ENCODE measurements at places on chromosomes 7 and 10.
A peak's percentile ranks its signal among the peaks of the same experiment; 100 is the strongest.

DNA sequence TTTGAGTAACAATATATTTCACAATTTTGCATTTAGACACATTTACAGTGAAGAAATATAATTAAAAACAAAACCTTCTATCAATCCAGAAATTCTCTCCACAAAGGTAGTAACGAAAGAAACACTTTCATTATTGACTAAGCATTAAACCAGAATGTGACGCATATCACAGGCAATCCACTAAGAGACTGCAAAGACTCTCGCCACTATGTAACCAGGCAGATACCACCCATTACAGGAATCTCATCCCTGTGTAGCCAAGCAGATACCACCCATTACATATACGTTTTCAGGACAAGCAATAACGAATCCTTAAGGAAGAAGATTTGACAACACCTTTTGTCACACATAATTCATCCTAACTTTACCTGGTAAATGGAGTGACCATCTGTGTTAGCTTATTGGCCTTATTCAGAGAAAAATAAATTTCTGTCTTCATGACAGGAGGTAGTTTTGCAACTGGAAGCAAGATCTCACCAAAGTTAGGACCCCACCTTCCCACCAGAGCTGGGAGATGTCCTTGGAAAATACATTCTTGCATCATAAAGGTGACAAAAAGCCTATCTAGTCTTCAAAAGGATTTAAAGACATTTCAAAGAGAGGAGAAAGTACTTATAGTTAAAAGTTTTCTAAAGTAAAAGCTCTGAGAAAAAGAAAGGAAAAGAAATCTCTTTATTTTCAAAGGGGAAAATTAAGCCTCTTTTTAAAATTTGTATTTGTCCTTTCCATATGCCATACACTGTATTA, 30.8 kb downstream of the LRRC17 start:
- DNase-seq: no peak

GRCh38 chr7:98354511-98355249, 46.2 kb downstream of the BAIAP2L1 start:
- DNase-seq: peak; percentile 74

DNA sequence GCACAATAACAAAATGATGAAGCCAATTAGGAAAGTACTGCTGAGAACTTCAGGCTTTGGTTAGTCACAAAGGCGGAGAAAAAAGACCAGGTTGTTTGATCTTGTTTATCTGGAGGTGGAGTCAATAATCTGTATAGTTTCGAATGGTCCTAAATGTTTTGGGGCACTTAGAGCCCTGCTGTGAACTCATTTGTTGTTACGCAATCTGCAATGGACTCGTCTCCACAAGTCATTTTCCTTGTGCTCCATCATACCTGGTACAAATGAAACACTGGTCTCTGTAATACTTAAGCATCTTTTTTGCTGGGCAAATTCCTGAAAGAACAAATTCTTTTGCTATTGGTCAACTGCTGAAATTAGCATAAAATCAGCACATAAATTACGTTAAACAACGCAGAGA, 430.5 kb downstream of the GATA3 start:
- no peak for DNase-seq

- DNase-seq: no peak
These were observed 19.6 kb downstream of the NOC3L start for GRCh38 chr10:94343151-94343550.

GRCh38 chr10:77226853-77227565, 410.6 kb downstream of the KCNMA1 start:
- DNase-seq: no peak

DNA sequence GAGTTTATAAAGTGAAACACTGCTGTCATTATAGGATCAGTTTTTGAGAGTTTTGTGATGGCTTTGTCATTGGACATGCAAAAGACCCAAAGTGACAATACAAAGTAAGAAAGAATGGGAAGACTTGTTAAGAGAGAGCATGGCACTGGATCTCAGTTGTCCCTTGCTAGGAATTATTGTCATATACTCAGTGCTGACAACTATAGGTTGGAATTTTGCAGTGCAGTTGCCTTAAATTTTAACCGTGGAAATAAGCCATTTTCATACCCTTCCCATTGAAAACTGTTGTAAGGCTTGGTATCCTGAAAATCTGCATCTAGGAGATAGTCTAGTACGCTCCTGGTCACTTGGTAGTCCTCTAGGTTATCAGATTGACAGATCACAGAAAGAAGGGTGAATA, 1156.7 kb downstream of the GATA3 start:
- DNase-seq: peak; percentile 15

DNA sequence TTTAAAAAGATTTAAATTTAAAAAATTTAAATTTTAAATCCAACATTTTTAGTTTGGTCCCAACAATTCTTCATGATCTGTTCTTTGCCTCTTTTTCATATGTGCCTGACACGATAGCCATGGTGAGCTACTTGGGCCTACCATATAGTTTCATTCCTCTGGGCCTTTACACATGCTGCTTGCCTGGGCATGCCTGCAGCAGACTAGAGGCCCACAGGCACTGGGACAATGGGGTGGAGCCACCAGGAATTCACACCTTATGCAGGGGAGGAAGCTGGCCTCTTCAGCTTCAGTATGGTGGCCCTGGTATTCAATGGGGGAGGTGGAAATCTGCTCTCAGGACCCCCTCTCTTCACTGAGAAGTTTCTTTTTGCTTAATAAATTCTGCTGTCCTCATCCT, 37.8 kb upstream of the ZNF365 start:
- DNase-seq: no peak

GRCh38 chr7:77771901-77772300, 26.3 kb downstream of the TMEM60 start:
- no peak for DNase-seq

GRCh38 chr10:86600296-86600695, 54.1 kb upstream of the OPN4 start:
- no peak for DNase-seq

DNA sequence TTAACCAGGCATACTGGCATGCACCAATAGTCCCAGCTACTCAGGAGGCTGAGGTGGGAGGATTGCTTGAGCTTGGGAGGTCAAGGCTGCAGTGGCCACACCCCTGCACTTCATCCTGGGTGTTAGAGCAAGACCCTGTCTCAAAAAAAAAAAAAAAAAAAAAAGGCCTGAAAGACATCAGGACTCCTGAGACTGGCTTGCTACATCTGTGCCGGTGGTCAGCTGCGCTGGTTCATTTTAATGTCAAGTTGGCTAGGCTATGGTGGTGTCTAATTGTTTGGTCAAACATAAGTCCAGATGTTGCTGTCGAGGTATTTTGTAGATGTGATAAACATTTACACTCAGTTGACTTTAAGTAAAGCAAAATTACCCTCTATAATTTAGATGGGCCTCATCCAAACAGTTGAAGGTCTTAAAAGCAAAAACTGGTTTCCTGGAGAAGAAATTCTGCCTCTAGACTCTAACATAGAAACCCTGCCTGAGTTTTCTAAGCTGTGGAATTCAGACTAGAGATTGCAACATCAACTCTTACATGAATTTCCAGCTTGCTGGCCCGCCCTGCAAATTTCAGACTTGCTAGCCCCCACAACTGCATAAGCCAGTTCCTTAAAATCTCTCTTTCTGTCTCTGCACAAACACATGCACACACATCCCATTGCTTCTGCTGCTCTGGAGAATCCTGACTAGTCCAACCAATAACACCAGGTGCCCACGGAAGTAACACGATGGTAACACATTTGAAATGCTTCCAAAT, 18.2 kb downstream of the MYOF start:
- DNase-seq: peak; percentile 29

DNA sequence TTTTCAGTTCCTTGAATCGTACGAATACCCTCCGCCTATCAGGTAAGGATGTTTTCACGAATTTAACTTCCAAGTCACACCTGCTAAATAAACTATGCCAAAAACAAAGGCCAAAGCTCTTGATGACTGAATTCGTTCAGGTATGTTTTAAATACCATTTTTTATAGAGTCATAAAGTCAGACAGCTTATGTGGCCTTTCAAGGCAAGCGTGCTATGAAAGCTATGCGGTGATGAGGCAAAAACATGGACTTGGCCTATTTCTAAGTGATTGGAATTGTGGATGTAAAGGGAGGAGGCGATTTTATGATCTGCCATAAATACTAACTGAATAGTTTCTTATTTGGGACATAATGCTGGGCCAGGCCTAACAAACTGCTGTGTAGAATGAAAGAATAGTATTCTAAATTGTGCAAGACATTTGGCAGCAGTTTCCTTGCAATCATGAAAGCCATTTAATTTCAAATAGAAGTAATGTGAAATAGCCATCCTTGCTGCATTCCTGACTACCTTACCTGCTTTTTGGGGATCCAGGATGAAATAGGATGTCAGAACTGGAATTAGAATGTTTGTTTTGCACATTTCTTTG, 14.0 kb downstream of the SLC39A12 start:
- no peak for DNase-seq

- DNase-seq: peak; percentile 75
These were observed 121.4 kb downstream of the ZFAND4 start for GRCh38 chr10:45550903-45551786.

- no peak for DNase-seq
These were observed 279.4 kb upstream of the LYZL1 start for GRCh38 chr10:29009464-29009863.

GRCh38 chr10:45373576-45374349, at the start of gene ALOX5:
ALOX5 (plus strand) TSS chr10:45374216; CDS start chr10:45374280, 64 bp downstream.
- DNase-seq: no peak

DNA sequence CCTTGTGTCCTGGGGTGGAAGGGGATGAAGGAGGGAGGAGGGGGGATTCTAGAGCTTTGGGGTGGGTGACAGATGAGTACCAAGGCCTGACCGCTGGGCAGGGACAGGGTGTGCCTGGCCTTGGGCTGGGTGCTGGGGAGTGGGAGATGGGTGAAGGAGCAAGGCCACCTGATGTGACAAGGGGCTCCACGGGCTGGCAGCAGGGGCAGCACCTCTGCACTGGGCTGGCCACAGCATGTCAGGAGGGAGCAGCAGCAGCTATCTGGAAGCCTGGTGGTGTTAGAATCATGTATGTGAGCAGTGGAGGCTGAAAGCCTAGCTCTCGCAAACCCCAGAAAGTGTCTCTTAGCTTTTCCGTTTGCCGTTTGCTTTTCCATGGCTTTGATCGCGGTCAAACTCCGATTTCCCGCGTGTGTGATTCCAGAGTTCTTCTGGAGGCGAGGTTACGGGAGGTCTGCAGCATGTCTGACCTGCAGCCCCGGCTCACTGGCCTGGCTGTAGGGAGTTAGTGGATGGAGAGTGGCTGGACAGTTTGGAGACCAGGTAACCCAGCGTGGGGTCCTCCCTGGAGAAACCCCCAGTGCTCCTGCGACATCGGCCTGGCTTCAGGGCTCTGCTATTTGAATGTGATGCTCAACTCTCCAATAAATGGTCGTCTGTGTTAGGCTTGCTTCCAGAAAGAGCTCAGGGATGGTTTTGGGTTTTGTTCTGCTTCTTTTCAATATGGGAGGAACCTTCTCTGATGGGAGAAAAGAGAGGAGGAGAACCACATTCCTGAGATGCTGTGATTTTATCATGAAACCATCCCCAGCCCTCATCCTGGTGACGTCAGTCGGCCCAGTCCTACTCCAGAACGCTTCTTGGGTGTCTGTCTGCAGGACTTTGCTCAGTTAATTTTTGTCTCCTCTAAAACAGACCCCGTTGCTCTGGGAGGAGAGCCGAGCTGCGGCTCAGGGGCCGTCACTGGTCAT, 105.5 kb downstream of the CUX1 start:
- DNase-seq: no peak

GRCh38 chr7:15309872-15310271, 251.9 kb downstream of the AGMO start:
- no peak for DNase-seq

GRCh38 chr10:102814873-102815661, 22.1 kb downstream of the CYP17A1 start:
- DNase-seq: peak; percentile 88

- DNase-seq: no peak
These were observed 321.8 kb upstream of the NFE2L3 start for GRCh38 chr7:25830215-25830614.

GRCh38 chr10:69869291-69869961, 67.7 kb downstream of the COL13A1 start:
- DNase-seq: peak; percentile 55

Data from dermis blood vessel endothelial cell (primary cell).